ENCODE measurements at places on chromosomes 16 and 17.

GRCh38 chr17:45273551-45273957 is 11.7 kb upstream of the SPATA32 start:
- DNase-seq: peak; percentile 54

DNA sequence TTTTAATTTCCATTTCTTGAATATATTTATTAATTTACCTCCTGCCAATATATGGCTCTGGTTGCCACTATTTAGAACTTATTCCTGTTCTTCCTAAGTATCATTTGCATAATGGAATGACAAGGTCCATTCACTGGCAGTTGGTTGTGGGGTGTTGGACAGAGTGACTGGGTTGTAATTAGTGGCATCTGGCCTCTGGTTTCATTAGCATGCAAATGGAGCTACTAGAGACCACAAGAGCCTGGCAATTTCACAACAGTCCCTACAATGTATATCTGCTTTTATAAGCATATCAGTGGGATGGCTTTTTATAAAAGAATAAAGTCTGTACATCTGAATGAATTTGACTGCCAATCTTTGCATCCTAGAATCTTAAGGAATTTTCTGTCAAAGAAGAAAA is 1030.9 kb upstream of the CDH8 start:
- DNase-seq: no peak

- peak; percentile 89 for DNase-seq
These were observed 27.9 kb upstream of the DBNDD1 start for GRCh38 chr16:90046971-90047713.

DNA sequence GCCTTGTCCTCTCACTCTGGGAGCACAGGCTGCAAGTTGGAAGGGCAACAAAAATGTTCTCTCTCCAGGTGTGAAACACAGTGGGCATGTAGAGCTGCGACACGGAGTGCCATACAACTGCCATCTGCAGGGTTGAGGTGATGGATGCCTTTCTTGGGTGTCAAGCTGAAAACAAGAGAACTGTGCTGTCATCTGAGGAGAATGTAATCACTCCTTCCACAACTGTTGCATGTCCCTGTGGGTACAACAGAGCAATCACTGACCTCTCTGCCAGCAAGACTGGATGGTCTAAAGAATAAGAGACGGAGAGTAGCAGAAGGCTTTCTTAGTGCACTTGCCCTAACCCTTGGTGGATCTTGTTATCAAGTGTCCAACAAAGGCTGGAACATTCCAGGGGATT is 29.2 kb downstream of the SLFN11 start:
- no peak for DNase-seq

DNA sequence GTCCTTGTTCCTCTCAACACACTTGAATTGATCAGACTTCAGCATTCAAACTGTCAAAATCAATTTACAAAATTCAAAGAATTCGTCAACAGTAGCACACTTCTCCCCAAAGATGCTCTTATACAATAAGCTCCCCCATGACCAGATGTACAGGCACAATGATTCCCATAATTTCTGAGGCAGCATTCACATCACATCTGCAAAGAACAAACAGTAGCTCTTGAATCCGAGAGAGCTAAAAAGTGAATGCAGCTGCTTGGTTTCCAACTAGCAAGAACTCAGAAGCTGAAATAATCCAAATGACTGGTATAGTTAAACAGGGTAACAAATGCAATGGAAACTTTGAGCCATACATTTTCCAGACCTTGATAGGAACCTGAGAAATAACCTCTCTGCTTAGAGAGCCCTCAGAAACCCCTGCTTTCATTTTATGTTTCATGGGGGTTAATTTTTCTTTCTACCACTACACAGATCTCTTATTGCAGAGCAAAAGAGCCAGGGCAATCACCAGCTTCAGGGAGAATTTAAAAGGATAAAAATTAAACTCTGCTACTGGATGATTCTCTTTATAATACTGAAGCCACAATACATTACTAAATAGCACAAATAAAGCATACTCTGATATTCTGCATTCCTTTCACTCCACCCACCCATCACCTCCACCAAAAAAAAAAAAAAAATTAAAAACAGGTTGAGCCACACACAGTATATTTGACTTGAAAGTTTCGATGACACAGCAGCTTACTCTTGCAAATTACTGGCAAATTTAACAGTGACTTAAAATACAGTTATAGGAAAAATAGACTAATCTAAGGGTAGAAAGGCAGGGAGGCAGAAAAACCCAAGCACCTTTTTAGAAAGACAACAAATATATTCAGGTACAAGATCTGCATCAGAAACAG is 23.1 kb upstream of the TMEM97 start:
- DNase-seq: no peak

DNA sequence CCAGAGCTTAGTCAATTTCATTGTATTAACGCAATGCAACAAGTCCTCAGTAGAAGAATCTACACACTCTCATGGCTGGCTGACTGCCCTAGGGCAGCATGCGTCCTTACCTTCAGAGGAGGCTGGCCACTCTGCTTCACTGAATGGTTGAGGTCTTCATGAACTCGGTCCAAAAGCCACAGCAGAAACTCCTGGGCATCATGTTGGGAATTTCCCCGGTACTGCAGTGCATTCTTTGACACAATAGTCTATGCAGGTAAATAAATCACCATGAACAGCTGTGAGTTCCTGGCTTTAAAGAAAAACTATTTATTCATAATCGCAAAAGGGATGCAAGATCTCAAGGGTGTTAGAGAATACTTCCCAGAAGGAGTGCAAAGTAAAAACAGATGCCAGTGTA is 41.3 kb downstream of the USP31 start:
- no peak for DNase-seq

DNA sequence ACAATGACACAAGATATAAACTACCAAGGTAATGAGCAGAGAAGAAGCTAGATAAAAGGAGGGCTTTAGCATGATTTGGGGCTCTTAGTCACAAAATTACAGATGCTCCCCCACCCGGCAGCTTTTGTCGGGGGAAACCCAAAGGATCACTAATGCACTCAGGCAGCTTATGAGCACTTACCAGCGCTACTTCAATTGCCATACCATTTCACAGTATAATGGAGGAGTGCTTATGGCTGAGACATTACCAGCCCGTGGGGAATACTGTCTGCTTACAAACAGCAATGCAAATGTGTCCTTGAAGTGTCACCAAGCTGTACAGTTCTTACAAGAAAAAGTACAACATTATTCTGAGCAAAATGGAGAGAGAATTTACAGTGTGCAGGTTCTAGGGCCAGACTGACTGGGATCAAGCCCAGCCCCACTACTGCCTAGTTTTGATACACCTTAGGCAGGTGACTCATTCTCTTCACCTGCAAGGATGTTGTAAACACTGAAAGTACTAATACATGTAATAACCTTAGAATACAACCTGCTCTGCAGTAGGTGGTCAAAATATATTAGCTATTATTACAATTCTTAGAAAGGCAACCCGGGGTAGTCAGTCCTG is 16.3 kb downstream of the ANKFY1 start:
- DNase-seq: peak; percentile 71

GRCh38 chr17:67637901-67638641 is 79.7 kb upstream of the NOL11 start:
- no peak for DNase-seq

- DNase-seq: no peak
These were observed 313.7 kb downstream of the MAF start for GRCh38 chr16:79286646-79287423.

- peak; percentile 88 for DNase-seq
These were observed 1.6 kb downstream of the HOXB2 start for GRCh38 chr17:48543107-48543853.

DNA sequence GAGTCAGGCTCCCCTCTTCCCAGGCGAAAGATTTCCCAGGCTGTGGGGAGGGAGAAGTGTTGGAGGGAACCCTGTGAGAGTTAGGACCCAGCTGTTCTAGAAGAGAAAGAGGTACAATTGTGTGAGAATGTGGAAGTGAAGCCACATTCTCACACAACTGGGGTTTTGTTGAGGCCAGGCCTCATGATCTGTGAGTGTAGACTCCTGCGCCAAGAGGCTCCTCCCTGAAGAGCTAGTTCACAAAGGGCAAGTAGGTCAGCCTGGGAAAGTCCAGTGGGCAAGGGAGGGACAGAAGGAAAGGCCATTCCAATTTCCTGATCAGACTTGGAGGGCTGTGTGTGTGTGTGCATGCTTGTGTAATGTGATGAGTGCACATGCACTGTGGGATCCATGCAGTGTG is 15.2 kb downstream of the CD300LF start:
- DNase-seq: no peak

GRCh38 chr17:57356153-57356718 is 99.9 kb downstream of the MSI2 start:
- DNase-seq: no peak

DNA sequence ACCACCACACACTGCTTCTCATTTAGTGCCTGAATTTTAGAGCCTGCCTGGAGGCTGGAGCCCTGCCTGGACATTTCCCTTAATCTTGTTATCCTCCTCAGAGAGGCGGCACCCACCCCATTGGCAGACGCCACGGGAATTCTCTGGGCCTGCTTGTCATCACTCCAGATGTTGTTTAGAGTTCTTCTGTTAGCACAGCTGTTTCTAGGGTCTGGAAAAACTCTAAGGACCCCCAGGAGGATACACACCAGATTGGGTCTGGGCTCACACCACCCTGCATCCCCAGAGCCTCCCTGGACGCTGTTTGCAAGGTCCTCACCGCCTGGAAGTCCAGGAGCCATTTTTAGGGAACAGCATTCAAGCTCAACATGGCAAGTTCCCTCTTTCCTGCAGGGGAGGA is 565 bp upstream of the XAF1 start:
- DNase-seq: no peak

- DNase-seq: no peak
These were observed 9.2 kb downstream of the PER1 start for GRCh38 chr17:8142887-8143580.

DNA sequence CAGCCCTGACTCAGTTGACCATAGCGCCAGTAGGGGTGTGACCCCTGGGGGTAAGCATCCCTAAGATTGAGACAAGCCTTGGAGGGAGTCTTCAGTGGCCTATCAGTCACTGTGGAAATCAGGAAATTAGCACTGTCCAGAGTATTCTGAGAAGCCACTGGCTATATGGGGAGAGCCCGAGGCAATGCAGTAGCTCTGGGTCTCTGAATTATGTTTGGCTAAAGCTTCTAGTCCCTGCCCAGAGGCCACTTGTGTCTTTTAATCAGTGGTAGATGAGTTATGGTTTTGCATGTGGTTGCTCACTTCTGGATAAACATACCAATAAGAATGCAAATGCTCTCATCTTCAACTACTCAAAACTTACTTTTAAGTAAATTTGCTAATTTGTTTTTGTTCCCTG is 100.6 kb upstream of the TOX3 start:
- DNase-seq: no peak

GRCh38 chr17:45244725-45245656 is 16.9 kb downstream of the SPATA32 start:
- DNase-seq: no peak

GRCh38 chr16:89811321-89811720 is 5.1 kb downstream of the FANCA start:
- no peak for DNase-seq

- DNase-seq: no peak
These were observed 19.3 kb upstream of the FOXF1 start for GRCh38 chr16:86490859-86491639.

DNA sequence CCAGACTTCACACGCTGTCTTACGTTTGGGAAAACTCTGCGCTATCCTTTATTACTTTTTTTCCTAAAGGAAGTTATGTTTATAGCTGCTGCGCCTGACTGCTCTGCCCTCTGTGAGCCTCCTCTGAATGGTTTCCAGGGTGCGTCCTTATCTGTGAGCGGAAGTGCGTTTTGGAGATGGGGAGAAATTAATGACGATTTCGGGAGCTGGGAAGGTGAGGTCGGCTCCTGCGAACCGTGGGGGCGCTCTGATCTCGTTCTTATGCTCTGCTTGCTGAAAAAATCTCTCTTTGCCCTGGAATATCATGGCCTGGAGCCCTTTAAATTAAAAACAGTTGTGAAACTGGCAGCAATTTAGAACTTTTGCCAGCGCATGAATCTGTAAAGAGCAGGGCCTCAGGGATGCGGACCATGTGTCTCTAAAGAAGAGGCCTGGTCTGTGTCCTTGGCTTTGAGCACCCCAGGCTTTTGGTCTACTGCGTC is 135.7 kb upstream of the ZFHX3 start:
- DNase-seq: no peak

GRCh38 chr16:6573577-6573976 is 759.1 kb upstream of the RBFOX1 start:
- peak; percentile 84 for DNase-seq

DNA sequence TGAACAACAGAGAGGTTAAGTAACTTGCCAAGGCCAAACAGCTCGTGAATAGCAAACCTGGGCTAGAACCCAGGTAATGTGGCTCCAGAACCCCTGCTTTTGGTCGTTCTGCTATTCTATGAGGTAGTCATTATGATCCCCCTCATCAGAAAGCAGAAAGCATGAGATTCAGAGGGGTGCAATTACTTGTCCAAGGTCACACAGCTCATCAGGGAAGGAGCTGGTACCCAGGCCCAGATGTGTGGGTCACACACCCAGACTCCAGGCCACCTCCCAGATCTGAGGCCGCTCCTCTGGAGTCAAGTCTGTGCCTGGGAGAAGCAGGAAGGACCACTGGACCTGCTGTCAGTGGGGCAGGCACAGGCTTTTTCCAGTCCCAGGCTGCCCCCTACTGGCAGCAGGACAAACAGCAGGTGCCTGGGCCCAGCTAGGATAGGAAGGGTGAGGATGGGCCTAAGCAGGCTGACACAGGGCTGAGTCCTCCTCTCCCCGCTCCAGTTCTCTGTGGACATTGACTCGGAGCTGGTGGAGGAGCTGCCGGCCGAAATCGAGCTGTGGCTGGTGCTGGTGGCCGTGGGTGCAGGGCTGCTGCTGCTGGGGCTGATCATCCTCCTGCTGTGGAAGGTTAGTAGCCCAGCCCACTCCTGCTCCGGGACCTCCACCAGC is 7.8 kb upstream of the PDK2 start:
- DNase-seq: peak; percentile 96

DNA sequence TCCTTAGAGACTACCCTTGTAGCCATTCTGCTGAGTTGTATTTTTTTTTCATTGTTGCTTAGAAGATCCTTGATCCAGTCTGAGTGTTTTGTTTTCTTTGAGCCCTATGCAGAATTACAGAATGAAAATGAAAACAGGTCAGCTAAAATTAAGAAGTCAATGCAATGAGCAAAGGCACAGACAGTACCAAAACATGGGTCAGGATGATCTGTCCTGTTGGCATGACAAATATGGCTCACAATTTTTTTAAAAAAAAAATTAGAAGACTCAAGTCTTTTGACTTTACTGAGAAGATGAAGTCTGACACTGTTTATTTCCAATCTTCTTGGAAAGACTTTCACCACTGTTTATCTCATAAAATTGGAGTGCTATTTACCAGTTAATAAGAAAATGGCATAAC is 32.4 kb downstream of the KCNJ16 start:
- no peak for DNase-seq

- DNase-seq: peak; percentile 83
These were observed 5.7 kb downstream of the OR4D2 start for GRCh38 chr17:58172369-58173071.

- DNase-seq: peak; percentile 87
These were observed 30.4 kb upstream of the PAFAH1B1 start for GRCh38 chr17:2563061-2563460.
